ENCODE measurements at places on chromosomes 5 and 9. TPM values are rescaled to one million over a fixed set of nuclear protein-coding genes. Genes with fewer than 3 reads are reported as not detected.

Gene ITK
- total RNA-seq = not detected

Gene ADAMTS12
- total RNA-seq = 9.8 TPM

Gene ADRB2
- total RNA-seq = 0.36 TPM

Gene ANGPTL2
- total RNA-seq = 5.7 TPM

Gene UNC13B
- 39.9 TPM for total RNA-seq

Gene GCNT1
- total RNA-seq = 33.7 TPM

Gene BTNL8
- total RNA-seq = 0.59 TPM

Gene UBTD2
- 38.8 TPM for total RNA-seq

Gene MLANA
- total RNA-seq = not detected

Gene PITX1
- 0.87 TPM for total RNA-seq

Gene PRRT1B
- total RNA-seq = not detected

Gene NUTM2F
- not detected for total RNA-seq

Gene ARSI
- total RNA-seq = 3.8 TPM

Gene COL23A1
- total RNA-seq = 75.2 TPM

Gene PCDHB4
- 2.3 TPM for total RNA-seq

Gene SCGB3A2
- 1.4 TPM for total RNA-seq

Gene ADGRD2
- not detected for total RNA-seq
